ENCODE measurements at places on chromosomes 13 and 19.

DNA sequence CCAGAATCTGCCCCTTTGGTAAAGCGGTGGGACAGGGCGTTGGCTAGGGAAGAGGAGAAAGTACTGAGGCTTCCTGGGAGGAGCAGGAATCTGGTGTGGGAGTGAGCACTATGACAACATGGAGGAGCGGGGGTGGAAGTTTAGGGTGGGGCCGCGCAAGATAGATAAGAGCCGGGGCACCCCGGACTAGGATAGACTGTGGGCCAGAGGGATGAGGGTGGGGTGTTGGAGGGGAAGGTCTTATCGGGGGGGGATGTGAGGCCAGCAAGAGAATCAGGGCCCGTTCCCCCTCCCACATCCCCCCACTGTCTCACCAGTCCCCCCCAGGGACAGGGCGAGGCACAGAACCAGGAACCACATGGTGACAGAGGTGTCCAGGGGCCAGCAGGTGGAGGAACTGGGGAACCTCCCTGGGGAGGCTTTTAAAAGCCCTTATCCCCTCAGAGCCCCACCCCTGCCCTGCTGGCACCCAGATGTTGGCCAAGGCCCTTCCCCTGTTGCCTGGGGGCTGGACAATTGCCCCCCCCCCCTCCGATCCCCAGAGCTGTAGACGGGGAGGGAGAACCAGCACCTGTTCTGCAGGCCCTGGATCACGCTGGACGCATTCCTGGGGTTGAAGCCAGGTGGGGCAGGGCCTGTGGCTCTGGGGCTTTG is at the start of gene KLK1:
TSS of gene KLK1 (minus strand) at position 399 of the 654 bp plus-strand sequence. CDS start at position 360, 39 bp downstream.
- DNase-seq, result no peak

DNA sequence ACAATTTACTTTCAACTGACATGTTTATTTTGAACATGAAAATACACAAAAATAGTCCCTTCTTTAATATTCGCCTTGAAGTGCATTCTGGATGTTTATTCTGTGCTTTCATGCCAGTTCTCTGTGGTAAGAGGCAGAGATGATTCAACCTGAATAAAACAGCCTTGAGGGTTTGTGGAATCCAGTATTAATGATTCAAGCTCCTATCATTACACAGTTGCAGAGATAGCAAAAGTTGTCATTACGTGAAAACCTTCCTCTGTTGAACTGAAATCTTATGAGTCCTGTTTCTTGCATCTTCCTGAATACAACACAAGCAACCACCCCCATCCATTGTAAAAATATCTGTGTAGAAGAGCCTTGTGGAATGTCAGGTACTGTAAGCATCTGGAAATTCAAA is 142.3 kb upstream of the HTR2A start:
- peak; percentile 85 for DNase-seq

- DNase-seq, result no peak
Observed at GRCh38 chr13:111062305-111062704, 52.8 kb upstream of the ARHGEF7 start.

DNA sequence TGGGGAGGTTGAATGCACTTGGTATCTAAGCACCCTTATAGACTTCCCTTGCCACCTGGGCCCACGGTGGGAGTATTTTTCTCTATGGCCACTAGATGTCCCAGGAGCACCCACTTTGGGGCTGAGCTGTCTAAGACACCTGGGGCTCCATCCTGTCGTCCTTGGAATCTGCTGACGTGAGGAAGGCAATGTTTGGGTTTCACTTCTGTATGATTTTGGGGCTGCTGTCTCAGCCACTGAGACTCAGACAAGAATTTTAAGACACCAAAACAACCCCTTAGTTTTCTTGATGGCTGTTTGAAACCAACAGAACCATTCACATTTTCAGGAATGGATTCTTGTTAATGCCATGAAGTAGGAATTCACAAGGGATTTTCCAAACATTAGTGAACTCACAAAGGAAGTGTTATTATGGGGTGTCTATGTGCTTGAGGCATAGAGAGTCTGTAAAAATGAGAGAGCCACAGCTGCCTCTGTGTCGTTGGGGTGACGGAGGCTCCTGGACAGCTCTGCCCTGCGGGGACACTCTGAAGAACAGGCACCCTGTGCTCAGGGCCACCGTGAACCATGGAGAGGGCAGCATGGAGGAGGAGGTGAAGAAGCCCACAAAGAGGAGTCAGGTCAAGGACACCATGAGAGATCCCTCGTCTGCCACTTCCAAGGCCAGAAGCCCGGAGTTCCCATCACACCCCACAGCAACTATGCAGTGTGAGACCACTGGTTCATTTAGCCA is 106.8 kb upstream of the SPATA13 start:
- DNase-seq, result peak; percentile 59

DNA sequence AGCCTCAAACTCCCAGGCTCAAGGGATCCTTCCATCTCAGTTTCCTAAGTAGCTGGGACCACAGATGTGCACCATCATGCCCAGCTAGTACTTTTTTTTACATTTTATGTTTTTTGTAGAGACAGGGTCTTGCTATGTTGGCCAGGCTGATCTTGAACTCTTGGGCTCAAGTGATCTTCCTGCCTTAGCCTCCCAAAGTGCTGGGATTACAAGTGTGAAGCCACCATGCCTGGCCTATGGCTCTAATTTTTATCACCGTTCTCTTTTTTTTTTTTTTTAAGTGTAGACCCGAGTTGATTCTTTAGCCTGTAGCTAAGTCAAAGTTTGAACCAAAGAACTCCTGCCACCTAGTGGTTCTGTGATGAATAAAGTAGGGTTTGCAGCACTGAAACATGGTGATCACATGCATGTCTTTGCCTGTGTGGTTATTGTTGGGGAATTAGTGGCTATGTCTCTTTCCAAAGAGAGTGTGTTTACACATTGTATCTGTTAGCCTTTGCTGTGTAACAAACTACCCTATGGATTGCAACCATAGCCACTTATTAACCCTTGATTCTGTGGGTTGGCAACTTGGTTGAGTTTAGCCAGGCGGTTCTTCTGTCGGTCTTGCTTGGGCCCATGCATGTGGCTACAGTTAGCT is 11.6 kb downstream of the NFILZ start:
- DNase-seq, result peak; percentile 52

DNA sequence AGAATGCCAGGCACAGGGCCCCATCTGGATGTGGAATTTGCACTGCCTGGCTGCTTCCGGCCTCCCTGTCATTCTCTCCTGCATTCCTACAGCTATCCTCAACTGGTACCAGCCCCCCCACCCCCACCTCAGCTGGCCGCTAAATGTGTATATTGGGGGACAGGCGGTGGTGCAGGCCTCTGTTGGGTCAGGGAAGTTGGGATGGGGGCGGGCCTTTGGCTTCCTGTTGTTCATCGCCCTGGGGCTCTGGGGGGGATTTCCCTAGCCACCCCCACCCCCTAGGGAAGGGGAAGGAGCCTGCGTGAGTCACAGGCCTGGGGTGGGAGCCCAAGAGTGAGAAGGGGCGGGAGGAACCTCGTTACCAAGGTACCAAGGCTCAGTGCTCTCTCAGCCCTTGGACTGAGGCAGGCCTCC is 10.6 kb downstream of the POU2F2 start:
- DNase-seq, result peak; percentile 96

DNA sequence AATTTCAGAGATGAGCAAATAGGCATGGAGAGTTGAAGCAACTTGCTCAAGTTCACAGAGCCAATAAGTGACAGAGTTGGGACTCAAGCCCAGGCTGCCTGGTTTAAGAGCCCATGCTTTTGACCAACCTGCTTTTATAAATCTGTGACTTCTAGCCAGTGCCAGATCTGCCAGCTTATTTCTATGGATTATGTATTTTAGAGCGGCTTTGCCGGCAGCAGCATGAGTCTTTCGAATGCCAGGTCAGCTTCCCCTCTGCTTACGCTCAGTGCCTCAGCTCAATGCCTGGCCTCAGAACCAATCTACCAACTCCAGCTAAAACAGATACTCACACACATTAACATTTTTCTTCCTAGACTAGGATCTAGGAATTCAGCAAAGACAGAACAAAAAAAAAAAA is 2.3 kb downstream of the SERPINE3 start:
- DNase-seq, result no peak

DNA sequence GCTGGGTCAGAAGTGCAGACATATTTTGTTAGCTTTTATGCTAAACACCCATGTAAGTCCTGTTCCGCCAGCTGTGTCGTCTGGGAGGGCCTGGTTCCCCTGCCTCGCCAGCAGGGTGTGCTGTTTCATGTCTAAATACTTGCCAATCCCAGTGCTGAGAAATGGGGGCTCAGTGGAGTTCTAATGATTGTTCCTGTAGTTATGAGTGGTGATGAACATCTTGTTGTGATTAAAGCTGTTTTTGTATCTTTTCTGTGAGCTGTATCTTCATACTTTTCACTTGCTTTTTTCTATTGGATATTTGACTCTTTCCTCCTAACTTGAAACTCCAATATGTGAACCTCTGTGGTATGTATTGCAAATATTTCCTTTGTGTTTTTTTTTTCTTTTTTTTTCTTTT is 32.7 kb downstream of the KDM4B start:
- DNase-seq, result peak; percentile 79

- peak; percentile 5 for DNase-seq
Observed at GRCh38 chr13:83086948-83087347, 795.3 kb downstream of the SLITRK1 start.

GRCh38 chr13:79354285-79354684 is 51.8 kb downstream of the RBM26 start:
- no peak for DNase-seq

DNA sequence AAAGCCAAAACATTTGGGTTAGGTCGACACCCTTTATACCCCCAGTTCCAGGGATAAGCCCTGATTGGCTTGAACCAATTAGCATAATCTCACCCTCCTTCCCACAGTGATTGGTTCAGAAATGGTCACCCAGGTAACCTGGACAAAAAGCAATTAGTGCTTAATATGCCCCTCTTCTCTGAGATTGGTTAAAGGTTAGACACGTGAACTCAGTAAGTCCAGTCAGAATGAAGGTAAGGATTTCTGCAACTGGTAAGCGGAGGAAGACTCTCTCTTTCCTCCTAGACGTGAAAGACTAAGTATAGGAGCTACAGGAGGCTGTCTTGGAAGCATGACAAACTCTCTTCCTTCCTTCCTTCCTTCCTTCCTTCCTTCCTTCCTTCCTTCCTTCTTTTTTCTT is 1.3 kb upstream of the PNMA8C start:
- no peak for DNase-seq

DNA sequence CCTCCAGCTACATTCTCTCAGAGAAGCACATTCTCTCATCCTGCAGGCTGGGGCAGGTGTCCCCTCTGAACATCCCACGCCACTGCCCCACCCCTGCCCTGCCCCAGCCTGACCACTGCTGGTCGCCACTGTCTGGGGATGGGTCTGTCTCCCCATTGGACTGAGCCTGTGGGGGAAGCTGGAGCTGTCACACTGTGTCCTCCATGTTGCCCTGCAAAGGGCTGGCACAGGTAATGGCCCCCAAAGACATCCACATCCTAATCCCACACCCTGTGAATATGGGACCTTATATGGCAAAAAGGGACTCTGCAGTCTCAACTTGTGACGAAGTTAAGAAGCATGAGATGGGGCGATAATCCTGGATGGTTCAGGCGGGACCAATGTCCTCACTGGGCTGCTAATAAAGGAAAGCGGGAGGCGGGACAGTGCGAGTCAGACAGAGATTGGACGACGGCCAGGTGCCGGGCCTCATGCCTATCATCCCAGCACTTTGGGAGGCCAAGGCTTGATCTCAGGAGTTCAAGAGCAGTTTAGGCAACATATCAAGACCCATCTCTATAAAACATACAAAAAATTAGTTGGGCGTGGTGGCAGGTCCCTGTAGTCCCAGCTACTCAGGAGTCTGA is 9.1 kb downstream of the AP2S1 start:
- DNase-seq, result peak; percentile 92

- no peak for DNase-seq
Observed at GRCh38 chr13:113747291-113747833, 11.7 kb upstream of the TMEM255B start.

DNA sequence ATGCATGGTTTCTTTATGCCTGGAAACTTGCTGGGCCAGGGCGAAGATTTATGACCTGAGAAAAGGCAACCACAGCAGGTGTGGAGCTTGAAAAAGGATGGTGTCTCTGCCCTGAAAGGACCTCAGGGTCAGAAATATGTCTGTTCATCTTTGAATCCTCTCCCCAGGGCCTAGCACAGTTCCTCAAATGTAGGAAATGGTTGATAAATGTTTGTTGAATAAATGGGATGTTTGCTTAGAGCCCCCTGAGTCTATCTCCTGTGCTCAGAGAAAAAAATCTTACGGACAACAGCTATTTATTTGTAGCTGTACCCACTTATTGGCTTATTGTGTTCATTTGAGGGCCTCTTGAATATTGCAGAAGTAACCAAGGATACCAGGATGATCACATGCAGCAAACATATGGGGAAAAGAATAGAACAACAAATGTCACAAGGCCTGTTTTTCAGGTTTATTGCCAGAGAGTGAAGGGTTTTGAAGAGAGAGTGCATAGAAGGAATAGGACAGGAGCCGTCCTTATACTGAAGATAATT is 114.5 kb downstream of the KLF5 start:
- no peak for DNase-seq

DNA sequence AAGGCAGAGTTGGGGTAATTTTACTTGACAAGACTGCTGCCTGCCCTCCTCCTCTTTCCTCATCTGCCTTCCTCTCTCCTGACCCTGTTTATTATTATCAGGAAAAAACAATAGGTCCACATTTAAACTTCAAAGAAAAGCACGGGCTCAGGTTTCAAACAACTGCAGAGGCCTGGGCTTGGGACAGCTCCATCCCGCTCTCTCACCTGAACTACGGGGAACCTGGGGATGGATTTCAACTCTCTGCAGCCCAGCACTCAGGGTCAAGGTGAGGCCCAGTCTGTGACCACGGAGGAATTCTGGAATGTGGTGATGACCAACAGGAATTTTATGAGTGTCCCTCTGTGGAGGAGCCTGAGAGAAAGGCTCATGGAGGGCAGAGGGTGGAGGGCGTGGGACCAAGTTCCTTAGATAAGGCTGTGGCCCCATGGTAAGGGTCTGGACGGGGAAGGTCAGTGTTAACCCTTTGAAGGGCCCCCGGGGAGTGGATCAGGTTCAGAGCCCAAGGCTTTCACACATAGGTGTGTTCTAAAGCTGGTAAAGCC is 220.8 kb upstream of the MAB21L1 start:
- DNase-seq, result no peak

- DNase-seq, result no peak
Observed at GRCh38 chr19:34468409-34468808, 13.1 kb upstream of the WTIP start.

- DNase-seq, result no peak
Observed at GRCh38 chr19:57016076-57016475, 103.7 kb upstream of the USP29 start.

GRCh38 chr19:30062907-30063649 is 121.0 kb downstream of the URI1 start:
- DNase-seq, result no peak

Data from fibroblast of skin of right biceps (primary cell).